ENCODE measurements at places on chromosomes 11 and 22.

DNA sequence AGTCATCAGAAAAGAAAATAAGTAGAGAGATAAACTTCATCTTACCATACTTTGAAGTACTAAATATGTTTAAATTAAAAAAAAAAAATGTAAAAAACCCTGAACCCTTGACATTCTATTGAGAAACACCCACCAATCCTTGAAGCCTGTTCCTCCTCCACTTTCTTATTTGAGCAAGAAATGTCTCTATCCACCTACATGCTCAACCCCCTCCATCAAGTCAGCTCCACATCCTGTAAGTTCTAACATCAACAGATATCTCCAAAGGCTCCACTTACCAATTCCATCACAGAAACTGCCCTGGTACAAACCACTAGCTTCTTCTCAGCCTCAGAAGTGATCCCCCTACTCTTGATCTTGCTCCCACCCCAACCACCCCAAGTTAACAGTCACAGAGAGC, 32.5 kb upstream of the FAT3 start:
- no peak for DNase-seq

- peak; percentile 6 for DNase-seq
These were observed at the start of gene OR52N2 for GRCh38 chr11:5808500-5809121. TSS of gene OR52N2 (plus strand) at chr11:5808924. CDS start at chr11:5820336, 11,412 bp downstream.

GRCh38 chr22:40966726-40967085, 15.5 kb downstream of the RBX1 start:
- DNase-seq, result no peak

DNA sequence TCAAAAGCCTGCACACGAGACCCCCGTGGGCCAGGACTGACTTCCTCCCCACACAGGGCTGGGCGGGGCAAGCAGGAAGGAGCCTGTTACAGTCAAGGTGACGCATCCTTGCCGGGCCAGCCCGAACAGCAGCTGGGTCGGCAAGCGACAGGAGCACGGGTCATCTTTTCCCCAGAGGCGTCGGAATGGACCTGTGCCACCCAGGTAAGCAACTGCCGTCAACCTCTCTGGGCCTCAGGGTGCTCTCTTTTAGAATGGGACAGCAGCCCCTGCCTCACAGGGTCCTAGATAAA, at the start of gene CYTH4:
CYTH4 (plus strand) TSS at position 124 of the 293 bp plus-strand sequence; CDS start at position 186, 62 bp downstream.
- no peak for DNase-seq

GRCh38 chr22:32218470-32218869, 13.6 kb upstream of the RFPL2 start:
- DNase-seq, result no peak

GRCh38 chr11:77758331-77758730, 62.2 kb downstream of the RSF1 start:
- no peak for DNase-seq

- DNase-seq, result no peak
These were observed 48.2 kb downstream of the OR10A6 start for GRCh38 chr11:7882860-7883259.
